Fibroblast of skin of right biceps (primary cell): ENCODE measurements at places on chromosomes 1 and 21.

GRCh38 chr1:94481473-94481933 is 60.1 kb downstream of the F3 start:
- peak; percentile 63 for DNase-seq

DNA sequence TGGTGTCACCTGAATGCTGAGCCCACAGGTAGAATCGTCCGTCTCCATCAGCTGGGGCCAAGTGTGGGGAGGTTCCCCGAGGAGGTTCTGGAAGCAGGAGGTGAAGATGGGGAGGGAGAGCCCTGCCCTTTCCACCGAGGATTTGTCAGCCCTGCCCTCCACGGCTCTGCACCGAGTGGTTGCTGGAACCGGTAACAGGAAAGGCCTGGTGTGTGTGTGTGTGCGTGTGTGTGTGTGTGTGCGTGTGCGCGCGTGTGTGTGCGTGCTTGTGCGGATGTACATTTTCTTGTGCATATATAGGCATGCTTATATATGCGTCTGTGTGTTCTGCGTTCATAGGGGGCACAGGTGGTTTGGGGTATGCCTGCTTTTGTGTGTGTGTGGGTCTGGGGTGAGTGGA is 3.5 kb downstream of the NBL1 start:
- DNase-seq: no peak

- DNase-seq: no peak
Measured at GRCh38 chr1:59568158-59568935, 246.4 kb upstream of the HOOK1 start.

GRCh38 chr1:229300099-229300757 is 29.3 kb downstream of the RAB4A start:
- DNase-seq: no peak

GRCh38 chr1:100861379-100861778 is 33.3 kb downstream of the EXTL2 start:
- peak; percentile 15 for DNase-seq

GRCh38 chr1:48773133-48773532 is 3.6 kb downstream of the BEND5 start:
- no peak for DNase-seq

- DNase-seq: peak; percentile 81
Measured at GRCh38 chr1:170204121-170204520, 58.4 kb downstream of the NTMT2 start.

GRCh38 chr1:81998165-81998564 is 197.4 kb downstream of the ADGRL2 start:
- peak; percentile 7 for DNase-seq

GRCh38 chr1:116817582-116818064 is 63.4 kb downstream of the CD2 start:
- peak; percentile 47 for DNase-seq

DNA sequence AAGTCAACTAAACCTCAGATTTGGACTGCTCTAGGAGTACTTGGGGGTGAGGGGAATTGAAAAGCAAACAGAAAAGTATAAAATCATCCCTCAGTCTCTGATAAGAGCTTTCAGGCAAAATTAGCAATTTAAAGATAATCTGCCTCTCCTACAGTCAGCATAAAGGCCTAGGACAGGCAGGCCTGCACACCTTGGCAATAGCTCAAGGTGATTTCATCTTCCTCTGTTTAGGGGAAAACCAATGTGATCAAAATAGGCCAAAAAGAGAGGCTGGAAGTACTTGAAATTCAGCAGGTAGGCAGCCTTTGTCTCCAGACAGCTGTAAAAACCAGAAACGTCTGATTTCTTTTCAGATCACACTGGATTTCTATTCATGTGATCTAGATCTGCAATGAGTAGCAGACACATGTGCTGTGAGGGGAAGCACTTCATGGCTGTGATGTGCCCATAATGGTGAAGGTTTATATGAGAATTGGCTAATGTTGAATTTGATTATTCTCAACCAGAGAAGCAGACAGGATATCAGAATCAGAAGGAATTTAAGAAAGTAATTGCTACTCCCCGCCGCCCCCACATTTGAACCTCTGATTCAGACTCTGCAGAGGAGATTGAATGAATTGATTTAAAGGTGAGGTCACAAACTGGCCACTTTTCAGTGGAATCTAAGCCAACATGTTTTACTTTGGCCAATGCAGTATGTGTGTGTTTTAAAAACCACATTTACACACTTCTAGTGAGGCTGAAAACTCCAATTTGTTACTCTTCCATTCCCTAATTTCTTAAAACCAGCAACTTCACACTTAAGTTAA is 45.8 kb upstream of the DNASE2B start:
- DNase-seq: no peak

- no peak for DNase-seq
Measured at GRCh38 chr1:206886831-206887230, 10.4 kb upstream of the IL24 start.

- DNase-seq: peak; percentile 72
Measured at GRCh38 chr1:1080122-1080757, 6.1 kb upstream of the RNF223 start.

DNA sequence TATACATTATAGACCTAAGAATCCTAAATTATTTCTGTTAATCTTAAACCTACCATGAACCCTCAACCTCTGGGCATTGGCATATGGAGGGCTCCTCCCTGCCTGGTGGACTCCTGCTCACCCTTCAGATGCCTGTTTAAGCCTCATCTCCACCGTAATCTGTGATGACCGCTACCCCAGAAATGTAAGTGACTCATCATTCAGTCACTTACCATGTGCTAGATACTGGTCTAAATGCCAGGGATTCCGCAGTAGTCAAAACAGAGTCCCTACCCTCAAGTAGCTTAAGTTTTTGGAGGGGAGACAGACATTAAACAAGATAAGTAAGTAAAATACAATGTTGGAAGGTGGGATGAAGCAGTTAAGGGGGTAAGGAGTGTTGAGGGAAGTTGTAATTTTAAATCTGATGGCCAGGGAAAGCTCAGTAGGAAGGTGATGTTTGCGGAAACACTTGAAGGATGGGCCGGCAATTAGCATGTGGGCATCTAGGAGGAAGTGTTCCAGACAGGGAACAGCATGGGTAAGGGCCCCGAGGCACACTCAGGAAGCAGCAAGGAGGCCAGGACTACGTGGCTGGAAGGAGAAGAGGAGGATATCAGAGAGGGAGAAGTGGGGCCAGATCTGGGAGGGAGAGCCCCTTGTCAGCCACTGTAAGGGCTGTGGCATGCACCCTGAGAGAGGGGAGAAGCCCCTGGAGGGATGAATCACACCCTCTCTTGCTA is 141.7 kb upstream of the HOOK1 start:
- DNase-seq: peak; percentile 82

DNA sequence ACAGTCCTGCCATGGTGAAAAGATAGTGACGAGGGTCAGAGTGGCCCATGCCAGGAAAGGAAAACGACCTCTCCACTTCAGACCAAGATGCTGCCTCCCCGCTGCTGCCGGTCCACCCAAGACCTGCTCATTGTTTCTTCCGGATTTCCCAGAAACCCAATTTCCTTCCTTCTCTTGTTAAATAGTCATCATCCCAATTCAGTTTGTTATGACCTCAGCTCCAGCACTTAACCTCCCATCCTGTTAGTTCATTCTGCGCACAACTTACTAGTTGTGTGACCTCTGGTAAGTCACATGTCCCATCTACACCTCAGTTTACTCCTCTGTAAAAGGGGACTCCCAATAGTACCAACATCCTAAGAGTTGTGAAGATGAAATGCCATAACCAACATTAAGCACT is 29.9 kb upstream of the PPP1R15B start:
- DNase-seq: no peak

GRCh38 chr1:199138061-199138460 is 499.2 kb downstream of the PTPRC start:
- no peak for DNase-seq

DNA sequence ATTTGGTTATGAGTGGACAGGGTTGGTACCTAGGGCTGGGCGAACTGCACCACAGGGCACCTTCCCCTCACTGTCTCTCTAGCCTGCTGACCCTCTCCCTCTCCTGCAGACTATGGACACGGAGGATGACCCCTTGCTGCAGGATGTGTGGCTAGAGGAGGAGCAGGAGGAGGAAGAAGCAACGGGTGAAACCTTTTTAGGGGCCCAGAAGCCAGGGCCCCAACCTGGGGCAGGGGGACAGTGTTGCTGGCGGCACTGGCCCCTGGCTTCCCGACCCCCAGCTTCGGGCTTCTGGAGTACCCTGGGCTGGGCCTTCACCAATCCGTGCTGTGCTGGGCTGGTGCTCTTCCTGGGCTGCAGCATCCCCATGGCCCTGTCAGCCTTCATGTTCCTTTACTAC is 21.9 kb downstream of the DISP3 start:
- DNase-seq: no peak

DNA sequence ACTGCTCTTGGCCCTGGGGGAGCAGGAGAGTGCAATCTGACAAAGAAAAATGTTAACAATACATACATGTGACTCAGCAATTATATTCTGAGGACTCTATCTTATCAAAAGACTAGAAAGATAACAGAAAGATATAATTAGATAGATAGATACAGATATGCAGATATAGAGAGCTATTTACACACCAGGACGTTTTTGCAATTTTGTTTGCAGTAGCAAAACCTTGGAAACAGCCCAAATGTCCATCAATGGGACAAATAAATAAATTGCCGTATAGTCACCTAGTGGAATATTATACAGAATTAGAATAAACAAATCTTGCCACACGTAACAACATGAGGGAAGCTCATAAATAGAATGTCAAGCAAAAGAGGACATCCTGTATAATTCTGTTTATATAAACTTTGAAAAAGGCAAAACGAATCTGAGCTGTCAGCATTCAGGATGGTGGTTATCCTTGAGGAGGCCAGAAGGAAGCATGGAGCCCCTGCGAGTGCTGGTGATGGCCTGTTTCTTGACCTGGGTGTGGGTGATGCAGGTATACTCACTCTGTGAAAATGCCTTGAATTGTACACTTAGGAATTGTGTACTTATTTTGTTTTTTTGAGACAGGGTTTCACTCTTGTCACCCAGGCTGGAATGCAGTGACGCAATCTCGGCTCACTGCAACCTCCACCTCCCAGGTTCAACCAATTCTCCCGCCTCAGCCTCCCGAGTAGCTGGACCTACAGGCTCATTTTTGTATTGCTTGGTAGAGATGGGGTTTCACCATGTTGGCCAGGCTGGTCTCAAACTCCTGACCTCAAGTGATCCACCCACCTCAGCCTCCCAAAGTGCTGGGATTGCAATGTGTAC is 12.8 kb upstream of the TRIM63 start:
- no peak for DNase-seq

GRCh38 chr1:44721485-44722361 is 9.2 kb downstream of the RNU5D-1 start:
- DNase-seq: peak; percentile 91

DNA sequence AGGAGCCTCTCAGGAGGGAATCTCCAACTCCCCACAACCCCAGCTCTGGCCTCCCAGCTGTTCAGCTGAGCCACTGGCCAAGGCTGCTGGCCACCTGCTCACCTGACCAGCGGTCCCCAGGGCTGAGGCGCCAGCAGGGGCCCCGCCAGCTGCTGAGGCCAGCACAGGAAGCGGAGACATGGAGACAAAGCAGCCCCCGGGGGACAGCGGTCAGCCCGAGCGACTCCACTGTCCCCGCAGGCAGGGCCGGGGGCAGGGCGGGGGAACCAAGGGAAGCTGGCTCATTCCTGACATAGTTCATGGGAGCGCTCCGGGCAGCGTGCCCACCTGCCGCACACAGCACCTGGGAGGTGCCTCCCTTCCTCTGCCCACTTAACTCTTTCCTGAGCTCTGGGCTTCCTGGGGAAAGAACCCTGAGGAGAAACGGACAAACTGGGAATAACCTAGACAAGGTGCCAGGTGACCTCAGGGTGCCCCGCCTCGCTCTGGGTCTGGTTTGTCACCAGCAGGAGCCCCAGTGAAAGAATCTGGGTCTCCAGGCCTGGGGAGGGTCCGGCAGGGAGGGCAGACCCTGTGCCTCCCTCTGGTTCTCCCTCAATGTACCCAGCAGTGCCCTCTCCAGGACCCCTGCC is 10.7 kb downstream of the EPHA2 start:
- peak; percentile 72 for DNase-seq

- DNase-seq: no peak
Measured at GRCh38 chr21:35045542-35046262, 3.4 kb downstream of the RUNX1 start.

- DNase-seq: peak; percentile 58
Measured at GRCh38 chr1:51535006-51535592, 16.0 kb upstream of the EPS15 start.

- DNase-seq: no peak
Measured at GRCh38 chr1:159839116-159839849, 12.6 kb downstream of the SLAMF8 start.

DNA sequence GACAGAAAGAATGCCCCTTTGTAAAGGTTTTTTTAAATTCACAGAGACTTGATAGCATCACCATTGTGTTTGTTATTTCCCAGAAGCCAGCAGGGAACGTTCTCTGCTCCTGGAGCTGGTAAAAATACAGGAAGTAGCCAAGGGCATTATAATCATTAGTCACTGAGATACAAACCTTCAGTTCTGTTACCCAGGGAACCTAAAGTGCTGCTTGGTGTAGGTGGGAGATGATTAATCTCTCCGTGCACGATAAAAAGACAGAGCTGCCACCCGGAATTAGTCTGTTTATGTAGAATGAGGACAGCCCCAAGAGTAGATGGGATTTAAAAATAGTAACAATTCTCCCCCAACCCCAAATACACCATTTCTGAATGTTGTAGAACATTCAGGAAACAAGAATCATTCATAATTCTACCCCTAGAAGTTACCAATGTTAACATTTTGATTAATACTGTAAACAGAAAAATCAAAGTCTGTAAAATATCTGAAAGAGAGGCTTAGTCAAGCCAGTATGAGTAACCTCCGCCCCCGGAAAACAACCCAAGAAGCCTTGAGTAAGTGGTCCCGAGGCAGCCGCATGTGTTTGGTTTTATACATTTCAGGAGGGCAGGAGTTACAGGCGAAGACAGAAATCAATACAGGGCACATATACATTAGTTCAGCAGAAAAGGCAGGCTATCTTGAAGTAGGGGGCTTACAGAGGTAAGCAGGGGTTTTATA is 45.3 kb upstream of the CTBS start:
- peak; percentile 80 for DNase-seq

GRCh38 chr1:39842836-39843235 is 40.5 kb downstream of the TRIT1 start:
- DNase-seq: no peak

DNA sequence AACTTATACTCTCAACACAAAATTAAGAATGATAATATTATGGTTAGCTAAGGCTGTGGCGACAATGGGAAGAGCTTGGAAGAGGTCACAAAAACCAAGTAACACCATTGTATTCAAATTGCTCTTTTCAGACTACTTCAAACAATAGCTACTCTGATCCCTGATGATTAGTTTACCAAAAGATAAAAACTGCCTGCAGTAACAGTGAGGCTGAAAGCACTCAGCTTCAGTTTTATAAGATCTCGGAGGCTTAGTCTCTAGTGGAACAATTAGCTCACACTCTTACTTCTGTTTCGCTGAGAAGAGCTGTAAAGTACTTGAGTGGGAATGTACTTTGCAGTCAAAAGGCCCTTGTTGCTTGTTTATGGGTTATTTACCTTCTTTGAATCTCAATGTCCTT is 278.5 kb downstream of the LRRC7 start:
- no peak for DNase-seq

- DNase-seq: no peak
Measured at GRCh38 chr21:46003575-46004007, 22.0 kb downstream of the COL6A1 start.

- no peak for DNase-seq
Measured at GRCh38 chr1:88730132-88730675, 46.1 kb downstream of the PKN2 start.

- peak; percentile 99 for DNase-seq
Measured at GRCh38 chr1:26692793-26693490, 2.9 kb upstream of the ARID1A start.

- DNase-seq: no peak
Measured at GRCh38 chr1:191760016-191760415, 398.2 kb upstream of the RGS18 start.

- no peak for DNase-seq
Measured at GRCh38 chr21:34020983-34021553, 52.3 kb upstream of the MRPS6 start.

- no peak for DNase-seq
Measured at GRCh38 chr1:169964206-169964605, 70.5 kb upstream of the SCYL3 start.
